ENCODE measurements at places on chromosomes 5 and 9.

- DNase-seq, result no peak
Measured at GRCh38 chr9:127972236-127972871, 8.4 kb downstream of the EEIG1 start.

GRCh38 chr5:73122875-73123810, 2.8 kb downstream of the TMEM171 start:
- DNase-seq, result peak; percentile 17

DNA sequence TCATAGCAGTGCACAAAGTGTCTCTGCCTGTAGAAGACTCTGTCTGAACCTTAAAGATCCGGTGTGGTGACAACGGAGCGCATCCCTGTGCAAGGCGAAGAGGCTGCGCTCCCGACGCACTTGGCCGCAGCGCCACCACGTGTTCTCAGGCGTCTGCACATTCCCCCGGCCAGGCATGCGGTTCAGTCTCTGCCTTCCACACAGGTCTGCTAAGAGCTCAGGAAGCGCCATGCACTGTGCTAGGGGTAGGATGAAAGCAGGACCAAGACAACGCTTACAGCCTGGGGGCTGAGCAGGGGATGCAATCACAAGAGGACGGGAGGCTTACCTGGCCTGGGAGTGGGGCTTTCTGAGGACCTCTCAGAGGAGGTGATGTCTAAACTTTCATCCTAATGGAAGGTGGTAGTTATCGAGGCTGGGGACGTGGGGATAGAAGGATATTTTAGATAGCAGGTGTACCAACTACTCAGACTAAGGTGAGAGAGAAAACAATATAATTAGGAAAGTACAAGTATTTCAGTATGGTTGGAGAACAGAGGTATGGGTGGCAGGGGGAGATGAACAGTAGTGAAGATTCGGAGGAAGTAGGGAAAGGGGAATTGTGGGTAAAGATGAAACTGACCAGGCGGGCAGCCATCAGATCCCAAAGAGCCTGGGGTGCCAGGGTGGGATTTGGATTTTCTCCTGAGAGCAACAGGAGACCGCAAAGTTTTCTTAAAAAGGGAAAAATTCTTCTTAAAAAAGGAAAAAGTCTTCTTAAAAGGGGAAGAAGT, 13.3 kb downstream of the CAPSL start:
- peak; percentile 93 for DNase-seq

DNA sequence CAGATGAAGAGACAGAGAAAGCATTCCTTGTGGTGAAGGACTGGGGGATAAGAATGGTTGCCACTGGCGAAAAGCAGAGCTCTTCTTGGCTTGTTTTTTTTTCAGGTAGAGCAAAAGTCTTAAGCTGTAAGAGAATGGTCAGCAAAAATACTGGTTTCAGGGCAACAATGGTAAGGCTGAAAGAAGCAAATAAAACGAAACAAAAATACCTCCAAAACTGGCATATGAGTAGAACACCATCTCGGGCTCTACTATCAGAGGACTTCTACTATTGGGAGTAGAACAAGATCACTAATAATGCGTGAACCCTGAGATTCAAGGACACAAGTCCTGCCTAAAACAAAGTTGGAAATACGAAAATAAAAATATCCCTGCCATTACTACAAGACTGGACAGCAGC, 1823.2 kb upstream of the CDH6 start:
- DNase-seq, result no peak

DNA sequence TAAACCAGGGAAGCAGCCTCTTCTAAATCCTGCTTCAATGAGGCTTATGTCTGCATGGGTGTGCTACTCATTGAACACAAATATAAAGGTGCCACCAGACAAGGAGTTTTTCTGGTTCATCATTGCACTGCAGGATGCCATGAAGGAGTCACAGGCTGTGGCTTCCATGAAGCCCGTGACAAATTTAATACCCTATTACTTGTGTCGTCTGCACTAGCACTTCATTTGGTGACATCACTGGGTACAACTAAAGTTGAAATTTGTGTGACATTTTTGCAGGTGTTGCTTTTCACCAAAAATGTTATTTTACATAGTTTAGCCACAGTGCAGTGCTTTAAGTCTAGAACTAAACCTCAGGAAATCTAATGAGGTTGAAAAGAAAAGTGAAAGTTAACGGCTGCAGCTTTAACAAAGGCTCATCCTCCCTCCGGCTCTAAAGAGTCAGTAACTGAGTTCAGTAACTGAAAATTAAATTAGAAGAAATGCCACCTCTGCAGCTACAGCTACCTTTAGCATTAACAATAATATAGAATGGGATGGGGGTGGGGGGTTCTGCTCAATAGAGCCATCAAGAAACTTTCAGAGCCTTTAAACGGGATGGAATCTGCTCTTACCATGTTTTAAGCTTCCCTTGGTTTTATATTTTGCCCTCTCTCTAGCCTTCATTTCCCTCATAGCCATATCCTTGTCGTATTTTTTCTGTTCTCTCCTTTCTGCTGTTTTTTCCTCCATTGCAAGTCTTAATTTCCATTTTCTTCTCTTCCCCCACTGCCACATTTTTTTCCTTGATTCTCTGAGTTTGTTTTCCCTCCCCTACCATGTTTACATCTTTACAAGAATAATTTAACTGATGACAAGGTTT, 233.8 kb upstream of the TMEM161B start:
- DNase-seq, result peak; percentile 8

GRCh38 chr9:137611623-137612609, 6.4 kb downstream of the ARRDC1 start:
- DNase-seq, result peak; percentile 63

DNA sequence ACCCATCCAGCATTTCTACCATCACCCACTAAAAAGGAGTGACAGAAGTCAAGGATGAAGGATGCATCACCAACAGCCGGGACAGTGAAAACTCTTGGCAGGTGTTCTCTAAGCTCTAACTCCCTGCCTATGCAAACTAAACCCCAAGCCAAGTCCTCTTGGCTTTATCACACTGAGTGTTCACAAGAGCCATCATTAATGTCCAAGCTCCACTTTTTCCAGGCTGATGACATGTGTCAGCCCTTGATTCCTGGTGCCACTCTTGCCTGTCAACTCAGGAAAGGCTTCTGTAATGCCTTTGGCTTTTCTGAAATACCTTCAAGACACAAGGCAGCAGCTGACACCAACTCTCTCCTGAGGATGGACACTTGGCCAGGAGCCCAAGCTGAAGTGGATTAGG, 86.9 kb downstream of the NR6A1 start:
- no peak for DNase-seq

DNA sequence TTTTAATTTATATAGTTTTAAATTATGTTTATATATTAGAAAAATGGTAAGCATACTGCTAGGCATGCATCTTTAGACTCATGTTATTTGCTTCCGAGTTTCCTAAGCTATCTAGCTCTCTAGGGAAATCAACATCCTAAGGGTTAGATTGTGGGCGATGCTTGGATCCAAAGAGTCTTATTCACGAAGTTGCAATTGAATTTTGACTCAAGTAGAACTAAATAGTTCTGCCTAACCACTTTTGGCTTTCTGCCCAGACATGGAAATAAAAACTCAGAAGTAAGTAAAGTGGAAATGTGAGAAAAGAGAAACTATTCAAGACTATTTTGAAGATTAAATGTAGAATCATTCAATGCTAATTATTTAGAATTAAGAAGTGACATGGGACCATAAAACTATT, 440.4 kb downstream of the CDH18 start:
- DNase-seq, result no peak

GRCh38 chr9:76906647-76906975, 697 bp upstream of the PRUNE2 start:
- DNase-seq, result no peak

GRCh38 chr5:139895647-139896046, 100.0 kb downstream of the PSD2 start:
- DNase-seq, result no peak

GRCh38 chr9:95249986-95250385, 67.5 kb downstream of the FANCC start:
- DNase-seq, result no peak

DNA sequence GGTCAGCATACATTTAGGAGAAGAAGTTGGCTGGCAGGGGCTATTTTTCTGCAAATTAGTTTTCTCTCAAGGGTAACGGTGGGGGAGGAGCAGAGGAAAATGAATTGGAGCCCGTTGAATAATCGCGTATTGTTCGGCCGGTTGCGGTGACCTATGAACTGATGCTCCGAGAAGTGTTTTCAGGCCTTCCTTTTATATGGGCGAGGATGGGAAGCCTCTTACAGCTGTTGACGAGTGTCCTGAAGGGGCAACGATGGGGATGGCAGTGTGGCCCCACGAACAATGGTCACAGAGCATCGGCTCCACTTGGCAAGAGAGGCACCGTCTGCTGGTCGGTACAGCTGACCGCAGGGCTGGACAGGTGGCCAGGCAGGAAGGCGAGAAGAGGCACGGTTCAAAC, 400.7 kb downstream of the ZSWIM6 start:
- no peak for DNase-seq

DNA sequence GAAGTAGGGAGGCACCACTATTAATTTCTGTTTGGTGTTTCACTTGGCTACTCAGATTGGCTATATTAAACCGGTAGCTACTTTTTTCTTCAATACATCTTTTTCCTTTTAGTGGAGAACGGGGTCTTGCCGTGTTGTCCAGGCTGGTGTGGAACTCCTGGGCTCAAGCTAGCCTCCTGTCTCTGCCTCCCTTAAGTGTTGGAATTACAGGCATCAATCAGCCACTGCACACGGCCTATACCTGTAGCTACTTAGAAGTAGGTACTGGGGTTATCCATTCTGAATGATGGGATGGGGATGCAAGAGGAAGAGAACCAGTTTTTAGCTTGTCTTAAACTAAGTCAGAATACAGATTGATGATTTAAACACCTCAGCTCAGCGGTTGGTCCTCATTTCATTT, 1.7 kb downstream of the UBE2D2 start:
- no peak for DNase-seq

GRCh38 chr5:163407034-163407655, 30.2 kb upstream of the CCNG1 start:
- DNase-seq, result no peak

- no peak for DNase-seq
Measured at GRCh38 chr9:95103281-95103771, 214.2 kb downstream of the FANCC start.

DNA sequence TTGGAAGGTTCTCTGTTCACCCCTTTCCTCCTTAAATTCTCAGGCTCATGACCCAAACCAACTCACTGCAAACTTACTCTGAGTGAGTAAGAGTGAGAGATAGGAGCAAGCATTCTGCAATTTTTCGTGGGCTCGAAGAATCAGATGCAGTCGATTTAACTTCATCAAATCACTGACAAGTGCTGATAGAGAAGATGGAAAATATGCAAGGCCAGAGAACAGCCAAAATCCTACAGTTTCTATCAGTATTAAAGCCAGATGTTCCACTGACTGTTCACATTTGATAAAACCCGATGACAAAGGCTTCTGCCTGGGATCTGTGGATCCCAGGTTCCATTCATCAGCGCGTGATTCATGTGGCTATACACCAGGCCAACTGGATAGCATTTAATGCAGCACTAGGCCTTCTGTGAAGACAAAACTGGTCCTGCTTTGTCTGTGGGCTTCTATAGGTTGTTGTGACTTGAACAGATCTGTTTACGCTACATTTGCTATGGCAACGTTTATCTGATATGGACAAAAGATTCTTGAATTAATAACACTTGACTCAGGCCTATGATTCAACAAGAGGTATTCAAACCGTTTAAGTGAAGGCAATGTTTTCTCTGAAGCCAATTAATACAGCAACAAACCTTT, 251.2 kb downstream of the NFIB start:
- no peak for DNase-seq

DNA sequence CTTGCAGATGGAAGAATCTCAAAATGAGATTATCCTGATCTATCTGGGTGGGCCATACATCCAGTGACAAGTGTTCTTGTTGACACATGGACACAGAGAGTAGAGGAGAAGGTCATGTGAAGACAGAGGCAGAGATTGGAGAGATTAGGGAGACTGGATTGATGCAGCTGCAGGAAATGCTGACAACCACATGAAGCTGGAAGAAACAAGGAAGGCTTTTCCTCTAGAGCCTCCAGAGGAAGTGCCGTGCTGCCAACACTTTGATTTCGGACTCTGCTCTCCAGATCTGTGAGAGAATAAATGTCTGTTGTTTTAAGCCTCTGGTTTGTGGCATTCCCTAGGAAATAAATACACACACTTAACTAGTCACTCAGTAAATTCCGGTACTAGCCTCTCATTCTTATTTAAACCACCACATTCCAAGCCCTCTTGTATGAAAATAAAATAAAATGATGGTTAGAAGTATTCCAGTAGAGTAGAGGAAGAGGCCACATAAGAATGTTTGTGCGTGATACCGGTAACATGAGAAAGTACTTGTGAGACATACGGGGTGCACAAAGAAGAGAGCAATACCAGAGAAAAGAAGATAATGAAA, 110.9 kb upstream of the DMAC1 start:
- DNase-seq, result no peak

DNA sequence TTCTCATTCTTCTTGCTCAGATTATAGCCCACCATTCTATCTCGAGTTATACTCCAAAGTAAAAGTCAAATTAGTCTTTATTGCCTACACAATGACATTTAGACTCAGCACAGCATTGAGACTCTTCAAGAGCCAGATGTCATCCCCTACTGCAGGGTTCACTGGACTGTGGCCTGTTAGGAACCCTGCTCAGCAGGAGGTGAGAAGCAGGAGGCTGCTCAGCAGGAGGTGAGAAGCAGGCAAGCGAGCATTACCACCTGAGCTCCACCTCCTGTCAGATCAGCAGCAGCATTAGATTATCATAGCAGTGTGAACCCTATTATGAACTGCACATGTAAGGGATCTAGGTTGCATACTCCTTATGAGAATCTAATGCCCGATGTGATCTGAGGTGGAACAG, 12.7 kb upstream of the LIFR start:
- no peak for DNase-seq
